Activated CD4-positive, CD25-positive, alpha-beta regulatory T cell treated with anti-CD3 and anti-CD28 coated beads, Interleukin-2, amount 50 U/mL, for 24 hours (primary cell): ENCODE measurements at places on chromosomes 2 and 18.

DNA sequence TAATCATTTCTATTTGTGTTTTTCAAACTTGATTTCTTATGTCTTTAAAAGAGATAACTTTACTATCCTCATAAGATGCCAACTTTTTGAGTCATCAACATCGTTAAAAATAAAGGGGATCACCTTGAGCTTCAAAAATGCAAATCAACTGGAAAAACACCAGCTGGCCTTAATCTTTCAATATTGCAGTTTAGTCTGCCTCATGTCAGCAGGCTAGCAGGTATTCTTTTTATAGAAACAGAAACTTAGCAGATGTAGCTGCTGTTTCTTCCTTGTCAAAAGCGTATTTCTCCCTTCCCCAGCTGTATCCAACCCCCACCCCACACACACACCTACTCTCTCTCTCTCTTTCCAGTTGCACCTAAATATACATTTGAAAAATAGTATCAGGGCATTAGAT lies 154.1 kb upstream of the ZNF804A start:
- ATAC-seq = no peak

- no peak for ATAC-seq
These were observed 107.8 kb downstream of the NOL10 start for GRCh38 chr2:10581990-10582389.

- ATAC-seq = no peak
These were observed 14.2 kb downstream of the PIKFYVE start for GRCh38 chr2:208280234-208280633.

DNA sequence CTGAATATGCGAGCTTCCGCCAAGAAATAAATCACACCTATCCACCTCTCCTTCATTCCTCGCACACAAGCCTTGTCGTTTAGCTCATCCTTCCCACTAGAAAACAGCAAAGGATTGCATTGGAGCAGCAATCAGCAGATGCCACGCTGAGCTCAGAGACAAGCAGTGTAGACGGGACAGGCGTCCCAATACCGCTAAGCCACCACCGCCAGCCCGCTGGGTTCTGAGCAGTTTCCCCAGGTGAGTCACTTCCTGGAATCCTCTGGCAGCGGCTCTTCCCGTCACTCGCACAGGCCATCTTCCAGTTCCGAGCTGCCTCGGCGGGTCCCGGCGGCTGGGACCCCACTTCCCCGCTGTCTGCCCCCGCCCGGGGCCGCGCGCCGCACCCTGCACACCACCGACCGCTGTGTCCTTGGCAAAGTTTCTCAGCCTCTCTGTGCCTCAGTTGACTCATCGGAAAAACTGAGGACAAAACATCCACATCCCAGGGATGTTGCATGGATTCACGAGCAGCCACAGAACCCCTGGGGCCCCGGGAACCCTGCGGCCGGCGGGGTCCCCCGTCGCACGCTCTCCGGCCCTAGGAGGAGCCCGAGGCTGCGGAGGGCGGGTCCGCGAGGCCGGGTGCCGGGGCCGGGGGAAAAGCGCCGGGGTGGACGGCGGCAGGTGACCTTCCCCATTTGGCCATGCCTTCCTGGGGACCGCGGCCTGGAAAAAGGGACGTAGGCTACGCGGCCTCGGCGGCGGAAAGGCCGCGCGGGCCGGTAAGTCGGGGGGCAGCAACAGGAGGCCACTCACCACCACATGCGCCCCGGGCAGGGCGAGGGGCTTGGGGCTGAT lies 573 bp downstream of the KDSR start:
- ATAC-seq = peak; percentile 66

DNA sequence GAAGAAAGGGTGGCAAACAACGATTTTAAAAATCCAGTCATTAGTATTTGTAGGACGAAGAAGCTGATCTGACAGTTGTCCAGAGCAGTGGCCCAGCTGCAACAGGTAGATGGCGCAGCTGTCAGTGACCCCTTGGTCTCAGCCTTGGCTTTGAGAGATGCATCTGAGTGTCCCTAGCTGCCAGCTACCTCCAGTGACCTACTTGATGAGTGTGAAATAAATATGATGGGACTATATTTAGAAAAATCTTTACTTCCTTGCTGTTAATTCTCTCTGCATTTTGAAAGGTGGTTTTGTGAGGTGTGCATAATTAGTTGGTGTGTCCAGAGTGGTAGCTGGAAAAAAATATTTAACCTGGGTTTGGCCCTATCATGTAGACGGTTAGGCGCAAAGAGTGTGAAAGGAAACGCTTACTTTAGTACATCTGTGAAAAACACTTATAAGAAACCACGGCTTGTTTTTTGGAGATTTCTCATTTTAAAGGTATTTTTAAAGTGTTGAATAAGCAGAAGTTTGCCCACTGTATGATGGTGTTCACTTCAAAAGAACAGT lies 963 bp downstream of the INPP1 start:
- no peak for ATAC-seq

DNA sequence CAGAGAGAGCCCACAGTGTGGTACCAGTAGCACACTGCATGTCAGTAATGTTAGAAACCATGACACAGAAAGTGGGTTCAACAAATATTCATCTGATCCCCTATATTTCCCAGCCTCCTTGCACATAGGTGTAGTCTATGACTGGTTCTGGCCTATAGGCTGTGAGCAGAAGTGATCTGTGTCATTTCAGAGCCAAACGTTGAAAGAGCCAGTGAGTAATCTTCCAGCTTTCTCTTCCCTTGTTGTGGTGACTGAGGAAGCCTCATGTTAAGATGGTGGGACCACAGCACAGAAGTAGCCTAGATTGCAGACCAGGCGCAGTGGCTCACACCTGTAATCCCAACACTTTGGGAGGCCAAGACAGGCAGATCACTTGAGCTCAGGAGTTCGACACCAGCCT lies 4.1 kb downstream of the TMEM237 start:
- no peak for ATAC-seq

DNA sequence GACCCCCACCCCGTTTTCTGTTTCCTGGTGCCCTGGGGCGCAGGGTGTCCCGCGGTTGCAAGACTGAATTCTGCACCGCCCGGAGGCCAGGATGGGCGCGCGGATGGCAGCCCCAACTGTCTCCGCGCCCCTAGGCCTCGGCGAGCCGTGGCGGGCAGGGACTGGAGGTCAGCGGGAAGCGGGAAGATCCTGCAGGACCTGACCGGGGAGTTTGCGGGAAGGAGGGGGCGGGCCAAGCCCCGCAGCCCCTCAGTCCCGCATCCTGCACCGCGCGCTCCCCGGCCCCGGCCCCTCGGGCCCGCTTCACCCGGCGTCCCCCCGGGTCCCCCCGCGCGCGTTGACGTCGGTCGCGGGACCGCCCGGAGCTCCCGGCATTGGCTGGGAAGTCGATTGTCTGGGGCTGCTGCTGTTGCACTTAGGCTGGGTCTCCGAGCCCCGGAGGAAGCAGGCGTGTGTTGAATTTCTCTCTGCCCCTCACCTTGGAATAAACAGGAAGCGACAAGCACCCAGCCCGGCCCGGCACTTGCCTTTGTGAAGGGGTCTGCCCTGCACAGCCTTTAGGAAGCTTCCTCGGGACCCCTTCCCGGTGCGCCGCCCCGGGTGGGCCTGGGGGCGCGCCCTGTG lies at the start of gene LDLRAD4:
Gene LDLRAD4, plus strand, starts transcription at position 393 of the 624 bp plus-strand sequence.
- ATAC-seq = no peak

DNA sequence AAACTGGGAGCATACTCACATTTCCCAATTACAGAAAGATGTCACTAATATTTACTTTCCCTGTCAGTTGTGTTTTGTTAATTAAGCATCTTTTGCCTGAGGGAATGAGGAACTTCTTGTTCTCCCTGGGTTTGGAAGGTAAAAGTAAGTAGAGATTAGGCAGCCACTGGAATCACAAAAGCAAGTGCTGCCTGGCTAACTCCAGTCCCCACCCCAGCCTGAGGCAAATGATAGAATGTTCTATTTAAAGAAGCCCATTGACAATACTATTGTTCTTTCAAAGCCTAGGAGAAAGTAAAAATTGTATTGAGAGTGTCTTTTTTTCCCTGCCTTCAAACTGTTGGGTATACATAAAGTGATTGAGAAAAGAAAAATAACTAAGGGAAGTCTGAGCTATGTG lies 93.8 kb downstream of the MBD2 start:
- ATAC-seq = no peak

- no peak for ATAC-seq
These were observed 943.9 kb downstream of the EPHA4 start for GRCh38 chr2:220628252-220628651.

GRCh38 chr2:108297436-108298141 lies 8.9 kb downstream of the SULT1C2 start:
- no peak for ATAC-seq

DNA sequence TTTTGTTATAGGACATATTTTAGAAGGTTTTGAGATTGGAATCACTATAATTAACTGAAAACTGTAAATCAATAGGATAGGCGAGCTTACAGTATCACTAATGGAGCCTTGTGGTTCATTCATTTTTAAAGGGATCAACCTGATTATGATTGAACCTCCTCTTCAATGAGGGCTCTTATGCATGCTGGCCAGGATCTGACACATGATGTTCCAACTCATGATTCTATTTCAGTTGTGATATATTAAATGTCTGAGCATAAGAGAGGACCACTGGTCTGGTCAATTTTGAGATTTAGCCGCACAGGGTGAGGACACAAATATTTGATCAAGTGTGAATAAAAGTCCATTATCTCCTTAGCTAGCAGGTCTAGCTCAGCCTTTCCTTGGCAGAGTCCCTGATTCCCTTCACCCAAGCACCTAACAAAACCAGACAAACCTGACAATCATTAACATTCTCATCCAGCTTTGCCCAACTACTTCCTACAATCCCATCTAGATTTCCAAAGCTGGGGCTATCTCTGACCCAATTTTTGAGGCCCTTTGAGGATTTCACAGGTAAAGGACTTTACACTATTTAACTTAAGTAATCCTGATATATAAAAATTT lies 6.9 kb upstream of the MAP4K4 start:
- ATAC-seq = no peak

GRCh38 chr18:57077786-57078552 lies 68.9 kb upstream of the BOD1L2 start:
- peak; percentile 58 for ATAC-seq

DNA sequence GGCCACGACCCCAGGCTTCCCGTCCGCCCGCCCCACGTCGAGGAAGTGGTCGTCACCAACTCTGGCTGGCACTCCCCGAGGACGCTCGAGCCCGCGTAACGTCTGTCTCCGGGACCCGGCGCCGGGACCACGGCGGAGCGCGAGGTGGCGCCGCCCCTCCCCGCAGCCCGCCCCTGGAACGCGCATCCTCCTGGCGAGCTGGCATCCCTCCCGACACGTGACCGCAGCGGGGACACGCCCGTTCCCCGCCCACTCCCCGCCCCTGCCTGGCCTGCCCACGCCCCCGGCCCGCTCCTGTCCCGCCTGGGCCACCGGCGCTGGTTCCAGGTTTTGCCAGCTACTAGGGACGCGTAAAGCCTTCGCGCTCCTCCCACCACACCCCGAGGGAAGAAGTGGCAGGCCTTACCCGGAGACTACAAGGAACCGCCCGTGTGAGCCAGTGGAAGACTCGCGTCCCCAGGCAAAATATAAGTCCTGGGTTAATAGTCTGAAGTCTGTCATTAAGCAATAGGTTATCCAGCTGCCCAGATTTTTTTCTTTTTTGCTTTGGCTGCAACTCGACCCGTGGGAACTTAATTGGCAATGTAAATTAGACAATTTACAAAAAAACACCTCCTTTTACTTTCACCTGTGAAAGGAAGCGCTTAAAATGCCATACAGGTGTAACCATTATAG lies at the start of gene OSBPL1A:
Gene OSBPL1A, minus strand, starts transcription at position 131 of the 675 bp plus-strand sequence. CDS start 20,291 bp downstream, outside the sequence.
- ATAC-seq = peak; percentile 76

- ATAC-seq = no peak
These were observed 108.0 kb downstream of the CDH19 start for GRCh38 chr18:66495844-66496243.

DNA sequence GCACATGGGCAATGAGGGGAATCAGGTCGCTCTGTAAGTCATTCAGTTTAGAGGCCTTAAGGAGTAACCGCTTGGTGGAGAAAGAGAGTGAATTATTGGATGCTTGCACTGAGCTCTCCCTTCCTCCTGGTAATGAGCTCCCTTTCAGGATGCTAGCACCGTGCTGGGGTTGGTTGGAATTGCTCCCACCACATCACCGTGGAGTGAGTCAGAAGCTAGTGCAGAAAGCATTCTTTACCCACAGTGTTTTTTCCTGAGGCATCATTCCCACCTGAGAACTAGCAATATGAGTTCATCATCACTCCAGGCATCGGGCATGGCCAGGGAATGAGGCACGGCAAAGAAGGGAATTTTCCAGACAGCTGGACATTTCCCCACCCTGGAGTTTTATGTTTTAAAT lies 57.6 kb downstream of the ITGB6 start:
- no peak for ATAC-seq

GRCh38 chr18:8516371-8517250 lies 92.6 kb upstream of the RAB12 start:
- ATAC-seq = no peak

DNA sequence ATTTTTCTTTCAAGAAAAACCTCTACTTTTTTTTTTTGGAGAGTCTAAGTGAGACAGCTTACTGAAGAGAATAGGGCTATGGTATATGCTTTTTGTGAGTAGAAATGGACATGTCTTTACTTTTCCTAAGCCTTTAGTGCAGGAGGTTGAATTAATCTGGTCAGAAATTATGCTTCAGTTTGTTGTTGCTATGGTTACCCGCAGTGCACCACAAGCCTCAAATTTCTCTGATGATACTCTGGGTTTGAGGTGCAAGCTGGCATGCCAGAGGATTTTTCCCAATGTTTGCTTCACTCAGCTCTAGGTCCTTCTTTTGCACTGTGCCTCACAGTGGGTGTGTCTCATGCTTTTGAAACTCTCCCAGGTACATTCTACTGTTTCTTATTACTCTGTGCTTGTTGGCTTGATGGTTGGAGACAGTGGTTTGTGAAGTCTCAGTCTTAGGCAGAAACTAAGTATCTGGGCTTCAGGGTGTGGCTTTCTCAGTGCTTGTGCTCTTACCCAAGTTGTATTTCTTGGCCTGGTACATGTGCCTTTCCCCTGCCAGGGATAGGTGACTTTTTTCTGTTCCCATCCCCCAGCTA lies 278.3 kb downstream of the RBM43 start:
- no peak for ATAC-seq

DNA sequence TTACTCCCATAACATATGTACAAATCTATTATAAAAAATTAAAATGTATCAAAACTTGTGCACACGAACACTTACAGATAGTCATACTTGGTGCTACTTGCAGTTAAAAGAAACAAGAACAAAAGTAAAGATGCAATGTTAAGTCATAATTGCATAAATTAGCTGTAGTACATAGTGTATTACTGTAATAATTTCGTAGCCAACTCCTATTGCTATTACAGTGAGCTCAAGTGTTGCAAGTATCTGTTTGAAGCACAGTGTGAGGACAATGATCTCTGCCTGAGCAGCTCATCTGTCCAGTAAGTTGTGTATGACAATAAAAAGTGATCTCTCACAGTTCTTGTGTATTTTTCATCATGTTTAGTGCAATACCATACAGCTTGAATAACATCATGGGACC lies 7.5 kb upstream of the SERPINB13 start:
- no peak for ATAC-seq

- no peak for ATAC-seq
These were observed 107.7 kb upstream of the KYNU start for GRCh38 chr2:142769761-142770160.

- ATAC-seq = no peak
These were observed 20.3 kb upstream of the KDM3A start for GRCh38 chr2:86420913-86421312.
